ENCODE measurements at places on chromosomes 16 and 17.

- DNase-seq = no peak
These were observed 15.0 kb downstream of the MRM1 start for GRCh38 chr17:36616061-36617029.

DNA sequence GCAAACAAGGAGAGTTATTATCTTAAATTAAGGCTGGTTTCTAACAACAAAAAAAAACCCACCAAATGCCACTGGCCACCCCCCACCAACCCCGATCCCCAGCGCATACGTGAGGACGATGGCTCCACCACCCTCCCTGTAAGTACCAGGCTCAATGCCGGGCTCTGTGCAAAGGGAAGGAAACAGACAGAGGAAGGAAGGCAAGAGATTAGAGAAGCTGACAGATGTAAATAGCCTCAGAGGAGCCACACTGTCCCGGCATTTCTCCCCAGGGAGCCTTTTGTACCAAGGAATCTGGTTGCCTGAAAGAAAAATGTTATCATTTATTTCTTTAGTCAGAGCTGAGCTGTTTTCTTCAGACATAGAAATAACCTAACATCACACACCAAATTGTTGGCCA lies 13.1 kb downstream of the SOST start:
- no peak for DNase-seq

DNA sequence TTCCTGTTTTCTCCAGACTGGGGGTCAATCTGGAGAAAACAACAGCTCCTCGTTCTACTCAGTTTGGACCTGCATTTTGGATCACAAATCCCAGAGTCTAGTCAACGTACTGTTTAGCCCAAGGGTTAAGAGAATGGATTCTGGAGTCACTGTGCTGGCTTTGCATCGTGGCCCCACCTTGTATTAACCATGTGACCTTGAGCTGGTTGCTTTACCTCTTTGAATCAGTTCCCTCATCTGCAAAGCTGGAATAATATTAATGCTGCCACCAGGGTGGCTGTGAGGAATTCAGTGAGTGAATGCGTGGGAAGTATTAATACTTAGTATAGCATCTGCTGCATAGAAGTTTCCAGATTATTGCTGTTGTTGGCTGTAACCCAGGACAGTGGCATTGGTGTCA lies 11.3 kb upstream of the DHRS7C start:
- no peak for DNase-seq

- no peak for DNase-seq
These were observed 34.9 kb downstream of the PIK3R5 start for GRCh38 chr17:8930649-8931048.

- DNase-seq = no peak
These were observed 911 bp upstream of the NACA2 start for GRCh38 chr17:61591930-61592329.

DNA sequence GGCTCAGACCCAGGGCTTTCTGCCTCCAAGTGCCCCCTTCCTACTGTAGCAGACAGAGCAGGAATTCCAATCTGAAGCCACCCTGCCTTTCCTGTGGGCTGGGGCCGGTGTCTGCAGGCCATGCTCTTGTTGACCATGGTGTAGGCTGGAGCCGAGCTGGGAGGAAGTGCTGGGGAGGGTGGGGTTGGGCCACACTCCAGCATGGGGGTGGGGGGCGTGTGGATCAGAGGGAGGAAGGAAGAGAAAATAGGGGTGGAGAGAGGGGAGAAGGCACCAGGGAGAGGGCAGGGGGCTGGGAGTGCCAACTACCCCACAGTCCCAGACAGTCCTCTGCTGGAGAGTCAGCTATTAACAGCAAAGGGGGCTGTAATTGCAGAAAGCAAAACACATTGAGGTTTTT lies 54.3 kb upstream of the JPH3 start:
- no peak for DNase-seq

- DNase-seq = no peak
These were observed 5.9 kb upstream of the HSD11B2 start for GRCh38 chr16:67425061-67425460.

- no peak for DNase-seq
These were observed 295.7 kb downstream of the SNX29 start for GRCh38 chr16:12272264-12272663.

- DNase-seq = no peak
These were observed 100.2 kb downstream of the SYCE1L start for GRCh38 chr16:77299395-77299794.

GRCh38 chr16:87822108-87822970 lies 47.0 kb downstream of the SLC7A5 start:
- no peak for DNase-seq

DNA sequence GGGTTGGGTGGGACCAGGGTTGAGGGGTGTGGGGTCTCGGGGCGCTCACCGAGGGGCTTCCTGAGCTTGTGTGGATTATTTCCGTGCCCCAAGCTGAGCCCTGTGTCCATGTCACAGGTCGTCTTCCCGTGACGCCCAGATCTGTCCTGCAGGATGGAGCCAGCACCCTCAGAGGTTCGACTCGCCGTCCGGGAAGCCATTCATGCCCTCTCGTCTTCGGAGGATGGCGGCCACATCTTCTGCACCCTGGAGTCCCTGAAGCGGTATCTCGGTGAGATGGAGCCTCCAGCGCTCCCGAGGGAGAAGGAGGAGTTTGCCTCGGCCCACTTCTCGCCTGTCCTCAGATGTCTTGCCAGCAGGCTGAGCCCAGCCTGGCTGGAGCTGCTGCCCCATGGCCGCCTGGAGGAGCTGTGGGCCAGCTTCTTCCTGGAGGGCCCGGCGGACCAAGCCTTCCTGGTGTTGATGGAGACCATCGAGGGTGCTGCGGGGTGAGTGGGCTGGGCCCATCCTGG lies 1.0 kb downstream of the TELO2 start:
- no peak for DNase-seq

GRCh38 chr17:39601758-39602532 lies 5.8 kb downstream of the NEUROD2 start:
- DNase-seq = no peak

DNA sequence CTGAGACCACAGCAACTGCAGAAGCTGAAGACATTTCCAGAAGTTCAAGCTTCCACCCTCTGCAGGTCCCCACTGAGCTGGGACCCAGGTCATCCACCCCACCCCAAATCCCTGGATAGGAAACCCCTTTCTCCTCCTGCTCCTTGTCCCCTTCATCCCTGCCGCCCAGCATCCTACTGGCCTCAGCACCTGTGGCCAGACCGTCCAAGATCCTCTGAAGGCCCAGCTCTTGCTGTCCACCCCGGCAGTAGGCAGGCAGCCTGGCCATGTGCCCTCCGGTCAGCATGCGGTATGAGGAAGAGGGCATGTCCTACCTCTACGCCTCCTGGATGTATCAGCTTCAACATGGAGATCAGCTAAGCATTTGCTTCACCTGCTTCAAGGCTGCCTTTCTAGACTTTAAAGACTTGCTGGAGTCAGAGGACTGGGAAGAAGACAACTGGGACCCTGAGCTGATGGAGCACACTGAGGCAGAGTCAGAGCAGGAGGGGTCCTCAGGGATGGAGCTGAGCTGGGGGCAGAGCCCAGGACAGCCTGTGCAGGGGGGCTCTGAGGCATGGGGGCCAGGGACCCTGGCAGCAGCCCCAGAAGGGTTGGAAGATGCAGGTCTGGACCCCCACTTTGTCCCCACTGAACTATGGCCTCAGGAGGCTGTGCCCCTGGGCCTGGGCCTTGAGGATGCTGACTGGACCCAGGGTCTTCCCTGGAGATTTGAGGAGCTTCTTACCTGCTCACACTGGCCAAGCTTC lies 3.0 kb downstream of the TEX19 start:
- DNase-seq = no peak

DNA sequence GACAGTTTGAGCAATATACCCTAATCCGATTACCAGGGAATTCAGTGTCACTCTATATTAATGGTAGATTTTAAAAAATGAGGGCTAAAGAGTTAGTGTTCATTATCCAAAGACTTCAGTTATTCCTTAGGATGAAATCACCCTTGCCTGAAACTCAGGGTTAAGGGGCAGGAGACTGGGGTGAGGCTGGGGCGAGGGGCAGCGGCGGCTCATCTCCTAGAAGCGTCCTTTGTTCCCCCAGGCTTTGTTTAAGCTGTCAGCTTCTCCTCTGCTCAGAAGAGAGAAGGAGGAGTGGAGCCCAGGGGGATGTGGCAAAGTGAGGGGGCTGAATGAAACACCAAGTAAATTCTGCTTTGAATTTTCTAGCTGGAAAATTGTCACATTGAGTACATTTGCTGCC lies 117.7 kb upstream of the ELAC2 start:
- DNase-seq = no peak

DNA sequence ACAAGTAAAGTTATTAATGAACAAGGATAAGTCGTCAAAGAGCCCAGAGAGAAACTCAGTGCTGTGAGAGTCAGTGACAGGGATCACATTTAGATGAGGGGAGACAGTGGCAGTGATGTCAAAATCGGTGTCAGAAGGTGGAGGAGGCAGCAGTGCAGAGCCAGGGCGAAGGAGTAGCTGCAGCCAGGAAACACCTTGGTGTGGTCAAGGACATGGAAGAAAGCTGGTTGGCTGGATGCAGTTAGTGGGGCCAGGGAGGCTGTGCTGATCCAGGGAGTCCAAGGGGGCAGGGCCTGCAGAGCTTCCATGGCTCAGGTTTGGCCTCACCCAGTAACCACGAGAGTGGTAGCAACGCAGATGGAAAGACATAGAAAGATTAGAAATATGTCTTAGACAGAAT lies 50.7 kb upstream of the ADORA2B start:
- DNase-seq = no peak

Measured in non-pigmented ciliary epithelial cell (primary cell).